ENCODE measurements at places on chromosomes 1 and 21.

GRCh38 chr1:114008993-114009392 is 29.7 kb downstream of the OLFML3 start:
- no peak for DNase-seq

DNA sequence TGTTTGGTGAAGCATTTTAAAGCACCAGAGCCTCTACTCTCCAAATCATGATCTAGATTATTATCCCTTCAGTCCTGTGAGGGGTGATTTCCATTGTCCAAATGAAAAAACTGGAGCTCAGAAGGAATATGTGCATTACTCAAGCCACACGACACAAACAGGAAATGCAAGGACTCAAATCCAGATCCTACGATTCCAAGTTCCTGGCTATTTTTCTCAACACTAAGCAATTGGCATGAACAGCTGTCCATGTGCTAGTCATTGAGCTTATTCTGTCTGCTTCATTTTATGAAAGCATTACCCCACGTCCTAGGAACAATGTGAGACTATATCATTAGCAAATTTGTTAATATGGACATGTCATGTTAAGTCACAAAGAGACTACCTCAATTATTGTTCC is 273.1 kb upstream of the LYPLAL1 start:
- no peak for DNase-seq

GRCh38 chr1:38332649-38333310 is 286.2 kb upstream of the POU3F1 start:
- DNase-seq = no peak

- DNase-seq = peak; percentile 50
These were observed 17.3 kb downstream of the NOC2L start for GRCh38 chr1:941588-942383.

GRCh38 chr1:159171254-159171687 is at the start of gene CADM3:
TSS of gene CADM3 (plus strand) at chr1:159171615. CDS start at chr1:159171766, 151 bp downstream.
- DNase-seq = no peak

DNA sequence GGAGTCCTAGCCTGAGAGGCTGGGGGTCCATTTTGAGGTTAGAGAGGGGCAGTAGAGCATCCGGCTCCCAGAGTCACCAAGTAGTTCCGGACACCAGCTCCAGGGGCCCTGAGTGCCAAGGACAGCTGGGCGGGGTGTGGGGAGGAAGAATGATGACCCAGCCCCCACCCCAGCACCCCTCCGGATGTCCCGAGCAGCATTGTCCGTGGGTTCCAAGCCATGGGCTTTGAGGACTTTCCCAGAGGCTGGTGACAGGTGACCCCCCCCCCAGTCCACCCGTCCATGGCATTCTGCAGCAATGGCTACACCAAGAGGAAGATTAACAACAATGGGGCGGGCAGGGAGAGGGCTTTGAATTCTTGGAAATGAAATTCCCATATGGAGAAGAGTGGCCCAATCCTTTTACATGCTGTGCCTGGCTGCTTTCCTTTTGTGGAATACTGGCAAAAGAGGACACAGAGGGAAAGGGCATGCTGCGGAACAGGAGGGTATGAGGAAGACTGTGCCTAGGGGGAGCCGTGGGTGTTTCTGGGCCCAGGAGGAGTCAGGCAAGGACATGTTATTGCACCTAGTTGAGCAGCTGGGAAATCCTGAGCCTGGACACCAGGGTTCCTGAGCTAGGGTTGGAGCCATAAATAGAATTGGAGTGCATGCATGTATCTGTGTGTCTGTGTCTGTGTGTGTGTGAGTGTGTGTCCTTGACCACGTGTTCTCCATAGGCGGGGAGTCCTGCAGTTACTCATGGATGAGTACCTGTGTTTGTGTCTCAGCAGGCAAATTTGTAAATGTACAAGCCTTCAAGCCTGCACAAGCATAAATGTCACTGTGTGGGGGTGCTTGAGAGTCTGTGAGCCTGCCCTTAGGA is 956 bp downstream of the ATP1A2 start:
- no peak for DNase-seq

GRCh38 chr1:15211424-15211823 is 35.6 kb upstream of the FHAD1 start:
- no peak for DNase-seq

DNA sequence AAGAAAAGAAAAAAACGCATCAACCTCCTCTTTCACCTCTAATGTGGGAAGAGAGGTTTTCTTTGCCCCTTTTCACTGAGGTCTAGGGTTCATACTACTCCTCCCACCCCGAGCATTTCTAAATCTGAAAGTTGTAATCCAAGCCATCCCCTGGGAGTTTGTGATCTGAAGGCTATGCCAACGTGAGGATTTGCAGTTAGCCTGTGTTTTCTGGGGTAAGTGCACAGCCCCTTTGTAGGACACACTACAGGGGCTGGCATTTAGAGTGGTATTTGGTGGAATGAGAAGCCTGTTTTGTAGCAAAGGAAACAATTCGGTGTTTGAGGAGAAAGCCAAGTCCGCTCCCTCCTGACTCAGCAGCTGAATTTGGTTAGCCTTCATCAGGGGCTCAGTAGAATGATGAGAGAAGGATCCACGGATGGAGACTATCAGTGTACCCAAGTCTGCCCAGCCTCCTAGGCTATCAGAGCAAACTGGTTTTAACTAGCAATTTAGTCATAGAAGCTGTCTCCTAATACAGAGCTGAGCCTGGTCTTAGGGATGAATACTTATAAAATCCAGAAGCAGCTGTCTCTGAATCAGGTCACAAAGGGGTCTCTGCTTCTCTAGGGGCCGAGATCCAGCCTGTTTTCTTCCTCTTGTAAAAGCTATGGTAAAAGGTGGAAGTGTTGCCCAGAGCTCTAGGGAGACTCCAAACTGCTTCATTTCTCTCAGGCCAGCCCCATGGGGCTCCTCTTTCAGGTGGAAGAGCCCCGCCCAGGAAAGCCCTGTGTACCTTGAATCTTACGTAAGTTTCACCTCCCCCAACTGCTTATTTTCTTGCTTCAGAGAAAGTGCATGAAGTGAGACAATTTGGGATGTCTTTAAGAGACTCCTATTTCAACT is 2.1 kb downstream of the PCP4L1 start:
- no peak for DNase-seq

GRCh38 chr1:210233495-210234328 is 1.1 kb downstream of the SERTAD4 start:
- DNase-seq = peak; percentile 64

- no peak for DNase-seq
These were observed 20.9 kb downstream of the ZBTB40 start for GRCh38 chr1:22472596-22472995.

DNA sequence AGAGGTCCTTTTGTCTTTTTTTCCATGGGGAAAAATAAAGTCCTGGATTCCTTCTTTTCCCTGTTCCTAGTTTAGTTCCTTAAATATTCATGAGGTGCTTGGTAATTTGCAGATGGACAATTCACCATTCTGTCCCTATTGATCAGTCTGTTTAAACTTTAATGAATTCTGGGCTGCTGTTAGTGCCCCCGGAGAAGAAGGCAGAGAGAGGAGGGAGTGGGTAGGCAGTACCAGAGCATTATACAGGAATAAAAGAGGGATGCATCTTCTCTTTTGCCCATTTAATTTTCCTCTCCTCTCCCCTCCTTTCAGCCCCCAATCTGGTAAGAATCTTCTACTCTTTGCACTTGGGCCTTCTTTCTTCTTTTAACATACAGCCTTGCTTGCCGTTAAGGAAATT is 25.9 kb downstream of the FGGY start:
- DNase-seq = no peak

GRCh38 chr1:84107955-84108354 is 36.1 kb upstream of the PRKACB start:
- DNase-seq = no peak

GRCh38 chr1:85033221-85033620 is 15.1 kb downstream of the MCOLN3 start:
- no peak for DNase-seq

DNA sequence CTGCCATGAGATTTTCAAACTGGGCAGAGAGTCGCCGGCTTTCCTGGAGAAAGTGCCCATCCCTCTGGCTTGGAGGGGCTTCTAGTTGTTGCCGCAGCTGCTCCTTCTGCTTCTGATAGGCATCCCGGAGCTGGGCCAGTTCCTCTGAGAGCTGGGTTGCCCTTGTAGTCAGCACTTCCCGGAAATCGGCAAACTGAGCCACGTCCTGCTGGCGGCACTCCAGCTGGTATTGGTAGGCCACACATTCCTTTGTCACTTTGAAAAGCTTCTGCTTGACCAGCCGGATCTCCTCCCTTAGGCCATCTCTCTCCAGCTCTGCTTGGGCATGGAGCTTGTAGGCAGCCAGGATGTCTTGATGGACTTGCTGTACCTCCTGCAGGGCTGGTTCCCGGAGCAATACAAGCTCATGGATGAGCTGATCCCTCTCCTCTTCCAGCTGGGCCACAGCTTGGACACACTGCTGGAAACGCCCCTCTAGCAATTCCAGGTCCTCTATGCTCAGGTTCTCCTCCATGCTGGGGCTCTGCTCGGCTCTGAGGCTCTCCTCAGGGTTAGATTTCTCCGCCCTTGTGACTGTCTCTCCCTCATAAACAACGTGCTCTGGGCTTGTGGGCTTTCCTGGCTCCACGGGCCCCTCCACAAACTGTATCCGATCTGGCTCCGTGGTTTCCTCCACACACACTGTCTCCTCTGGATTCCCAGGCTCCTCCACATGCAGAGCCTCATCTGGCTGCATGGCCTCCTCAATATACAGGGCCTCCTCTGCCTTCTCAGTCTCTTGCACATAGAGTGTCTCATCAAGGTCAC is 7.3 kb downstream of the SYNC start:
- DNase-seq = no peak

DNA sequence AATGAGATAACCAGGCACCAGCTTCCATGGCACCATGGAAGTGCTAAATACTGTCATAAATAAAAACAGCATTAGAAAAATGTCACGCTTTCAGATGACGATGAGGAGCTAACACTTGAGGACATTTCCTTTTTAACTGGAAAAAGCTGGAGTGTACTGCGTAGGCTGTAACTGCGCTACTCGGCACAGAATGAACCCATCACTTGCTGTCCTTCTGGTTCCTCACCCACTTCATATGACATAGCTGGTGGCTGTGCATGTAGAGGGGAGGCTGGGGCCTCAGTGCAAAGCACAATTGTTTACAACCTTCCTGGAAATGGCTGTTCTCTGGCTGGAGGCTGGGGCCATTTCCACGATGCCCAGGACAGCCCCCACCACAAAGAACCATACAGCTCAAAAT is 55.7 kb downstream of the NTPCR start:
- DNase-seq = no peak

DNA sequence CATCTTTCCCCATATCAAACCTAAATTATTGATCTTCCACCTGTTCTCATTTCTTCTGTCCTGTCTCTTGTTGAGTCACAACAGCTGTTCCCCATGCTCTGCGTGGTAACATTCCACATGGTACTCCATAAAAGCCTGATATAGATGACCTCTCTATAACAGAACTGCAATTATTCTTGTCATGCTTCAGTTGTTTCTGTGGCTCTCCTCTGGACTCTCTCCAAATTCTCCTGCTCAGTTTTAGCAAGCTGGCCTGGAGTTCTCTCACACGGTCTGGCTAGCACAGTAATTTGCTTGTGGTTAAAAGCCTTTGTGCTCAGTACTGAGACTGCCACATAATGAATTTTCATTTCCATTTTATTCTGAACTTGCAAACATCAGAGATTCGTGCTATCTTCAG is 10.6 kb upstream of the LRRC39 start:
- no peak for DNase-seq

- DNase-seq = no peak
These were observed 105.8 kb downstream of the OMA1 start for GRCh38 chr1:58440696-58441095.

DNA sequence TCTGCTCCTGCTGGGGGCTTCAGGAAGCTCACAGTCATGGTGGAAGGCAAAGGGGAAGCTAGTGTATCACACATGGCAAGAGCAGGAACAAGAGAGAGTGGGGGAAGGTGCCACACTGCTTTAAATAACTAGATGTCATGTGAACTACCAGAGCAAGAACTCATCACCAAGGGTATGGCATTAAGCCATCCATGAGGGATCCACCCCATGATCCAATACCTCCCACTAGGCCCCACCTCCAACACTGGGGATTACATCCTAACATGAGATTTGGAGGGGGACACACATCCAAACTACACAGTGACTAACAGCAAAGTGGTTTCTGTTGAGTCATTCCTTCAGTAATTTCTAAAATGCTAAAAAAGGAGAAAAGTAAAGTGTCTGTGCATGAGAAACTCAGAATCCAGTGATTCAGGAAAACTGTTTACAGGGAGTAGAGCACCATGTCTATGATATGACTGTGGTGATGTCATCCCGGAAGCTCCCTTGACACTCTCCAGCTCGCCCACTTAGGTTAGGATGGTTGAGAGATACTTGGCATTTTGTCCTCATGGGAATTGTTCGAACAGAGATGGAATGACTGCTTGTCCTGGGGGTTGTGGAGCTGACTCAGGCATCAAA is 50.3 kb downstream of the CHD1L start:
- no peak for DNase-seq

DNA sequence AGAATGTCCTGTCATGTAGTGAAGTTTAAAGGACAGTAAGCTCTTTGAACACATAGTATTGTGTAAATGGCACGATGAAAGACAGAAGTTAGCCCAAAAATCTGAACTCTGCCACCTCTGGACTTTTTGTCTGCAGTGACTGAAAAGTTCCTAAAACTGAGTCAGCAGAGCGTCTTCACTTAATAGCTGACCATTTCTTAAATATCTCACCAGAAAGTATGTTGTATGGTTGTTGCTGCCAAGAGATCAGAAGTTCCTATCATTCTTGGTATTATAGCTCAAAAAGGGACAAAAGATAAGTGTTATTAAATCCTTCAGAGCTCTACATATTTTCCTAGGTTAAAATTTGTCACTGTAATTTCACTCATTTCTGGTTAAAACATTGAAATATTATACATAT is 1003.0 kb downstream of the TTLL7 start:
- no peak for DNase-seq

DNA sequence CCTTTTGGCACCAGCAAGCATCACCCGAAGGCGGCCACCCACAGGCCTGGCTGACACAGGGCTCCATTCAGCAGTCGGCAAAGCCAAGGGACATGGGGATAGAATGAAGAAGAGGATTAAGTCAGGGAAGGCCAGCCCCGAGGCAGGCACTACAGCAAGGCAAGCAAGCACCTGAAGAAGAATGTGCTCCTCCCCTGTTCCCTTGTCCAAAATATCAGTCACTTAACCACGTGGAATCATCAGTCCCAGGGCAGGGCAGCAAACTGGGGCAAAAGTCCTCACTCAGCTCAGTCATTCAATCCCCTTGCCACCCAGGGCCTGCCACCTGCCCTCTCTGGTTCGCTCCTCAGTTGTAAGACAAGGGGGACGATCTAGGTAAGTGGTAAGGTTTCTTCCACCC is 9.3 kb downstream of the KANK4 start:
- no peak for DNase-seq

GRCh38 chr1:165456861-165457260 is 11.9 kb upstream of the RXRG start:
- no peak for DNase-seq

GRCh38 chr1:58620926-58621325 is 43.9 kb upstream of the TACSTD2 start:
- no peak for DNase-seq
